ENCODE measurements at places on chromosomes 5 and 9. TPM values are rescaled to one million over a fixed set of nuclear protein-coding genes. Genes with fewer than 3 reads are reported as not detected.

DNA sequence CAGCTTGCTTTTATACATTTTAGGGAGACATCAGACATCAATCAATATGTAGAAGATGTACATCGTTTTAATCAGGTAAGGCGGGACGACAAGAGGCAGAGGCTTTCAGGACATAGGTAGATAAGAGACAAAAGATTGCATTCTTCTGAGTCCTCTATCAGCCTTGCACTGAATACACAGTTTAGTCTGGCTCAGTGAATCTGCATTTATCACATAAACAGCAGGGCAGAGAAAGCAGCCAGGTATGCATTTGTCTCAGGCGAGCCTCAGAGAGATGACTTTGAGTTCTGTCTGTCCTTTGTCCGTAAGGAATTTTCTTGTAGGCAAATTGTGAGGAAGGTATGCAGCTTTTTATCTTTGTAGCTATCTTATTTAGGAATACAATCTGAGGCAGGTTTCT lies 202.8 kb upstream of the TAS2R1 start:
- DNase-seq, result no peak

Gene TRIM36
- 2.5 TPM for total RNA-seq

- no peak for DNase-seq
These were observed 2.8 kb upstream of the PFN3 start for GRCh38 chr5:177403102-177403791.

DNA sequence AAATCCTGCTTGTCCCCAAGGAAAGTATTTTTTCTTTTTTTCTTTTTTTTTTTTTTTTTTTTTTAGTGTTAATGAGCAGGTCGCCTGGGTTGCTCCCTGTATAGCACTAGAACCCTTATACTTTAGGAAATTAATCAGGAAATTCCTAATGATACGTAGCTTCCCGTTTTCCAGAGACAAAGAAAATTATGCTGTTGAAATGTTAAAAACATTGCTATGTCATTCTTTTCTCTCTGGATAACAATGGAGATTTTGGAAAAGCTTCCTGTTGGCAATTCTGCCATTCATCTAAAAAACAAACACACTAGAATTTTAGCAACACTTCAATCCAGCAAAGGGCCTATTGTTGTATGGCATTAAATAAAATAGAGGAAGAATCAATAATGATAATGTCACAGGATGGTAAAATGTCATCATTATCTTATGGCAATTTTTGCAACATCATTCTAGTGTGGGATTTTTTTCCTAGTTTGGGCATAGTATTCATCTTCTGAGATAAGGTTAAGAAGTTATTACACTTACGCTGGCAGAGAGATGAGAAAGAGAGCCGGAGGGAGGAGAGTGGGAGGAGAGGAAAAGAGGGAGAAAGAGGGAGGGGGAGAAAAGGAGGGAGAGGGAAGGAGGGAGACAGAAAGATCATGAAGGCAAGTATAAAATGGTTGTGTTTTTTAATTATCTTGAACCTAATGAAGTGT lies 315.8 kb upstream of the PDE4D start:
- peak; percentile 81 for DNase-seq

GRCh38 chr5:9850456-9850855 lies 220.3 kb upstream of the TAS2R1 start:
- DNase-seq, result no peak

DNA sequence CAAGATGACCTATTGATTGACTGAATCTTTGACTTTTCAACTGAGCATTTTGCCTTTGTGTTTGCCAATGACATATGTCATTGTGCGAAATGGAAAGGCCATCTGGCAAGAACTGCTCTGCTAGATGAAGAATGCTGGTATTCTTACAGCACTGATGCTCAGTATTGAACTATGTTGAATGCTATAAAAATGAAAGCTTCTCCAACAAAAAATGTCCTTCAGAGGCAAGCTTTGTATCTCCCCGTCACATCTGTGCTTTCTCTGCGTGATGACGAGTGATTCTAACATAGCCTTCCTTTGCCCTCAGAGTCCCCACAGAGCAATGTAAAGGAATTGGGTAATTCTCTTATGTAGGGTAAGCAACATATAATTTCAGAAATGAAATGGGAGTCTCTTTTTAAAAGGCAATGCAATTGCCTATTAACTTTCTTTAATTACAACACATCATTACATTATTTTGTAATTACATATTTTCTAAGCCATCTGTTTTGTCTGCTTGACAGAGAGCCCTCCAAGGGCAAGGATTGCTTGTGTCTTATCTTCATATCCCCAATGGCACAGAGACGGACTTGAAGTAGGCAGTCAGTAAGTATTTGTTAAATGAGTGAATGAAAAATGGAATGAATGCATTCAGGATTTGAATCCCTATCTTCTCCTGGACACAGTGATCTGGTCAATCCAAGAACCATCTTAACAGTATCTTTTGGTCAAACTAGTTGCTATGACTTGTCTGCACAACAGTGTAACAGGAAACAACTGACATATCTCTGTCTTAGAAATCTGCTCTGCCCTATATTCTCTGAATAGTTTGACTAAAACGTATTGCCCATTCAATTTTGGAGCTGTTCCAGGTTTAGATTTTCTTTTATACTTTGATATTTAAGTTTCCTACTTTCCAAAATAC lies 46.1 kb downstream of the ENC1 start:
- DNase-seq, result no peak

- no peak for DNase-seq
These were observed 694 bp upstream of the REEP2 start for GRCh38 chr5:138438003-138438723.

DNA sequence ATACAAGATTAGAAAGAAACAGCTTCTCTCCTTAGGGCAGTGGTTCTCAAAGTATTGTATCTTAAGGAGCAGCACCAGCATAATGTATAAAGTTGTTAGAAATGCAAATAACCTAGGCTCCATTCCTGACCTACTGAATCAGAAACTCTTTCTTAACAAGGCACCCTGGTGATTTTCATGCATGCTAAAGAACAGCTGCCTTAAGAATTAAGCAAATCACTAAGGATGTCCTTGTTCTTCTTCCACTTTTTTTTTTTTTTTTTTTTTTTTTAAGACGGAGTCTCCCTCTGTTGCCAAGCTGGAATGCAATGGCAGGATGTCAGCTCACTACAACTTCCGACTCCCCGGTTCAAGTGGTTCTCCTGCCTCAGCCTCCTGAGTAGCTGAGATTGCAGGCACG lies 1095.2 kb upstream of the EDIL3 start:
- no peak for DNase-seq

Gene PCDHGB1
- 1.1 TPM for total RNA-seq

- peak; percentile 30 for DNase-seq
These were observed at the start of gene DAB2IP for GRCh38 chr9:121651295-121652020. Gene DAB2IP (plus strand): TSS chr9:121651634. CDS start chr9:121651776, 142 bp downstream.

GRCh38 chr9:89374176-89374575 lies 55.9 kb downstream of the SECISBP2 start:
- DNase-seq, result no peak

DNA sequence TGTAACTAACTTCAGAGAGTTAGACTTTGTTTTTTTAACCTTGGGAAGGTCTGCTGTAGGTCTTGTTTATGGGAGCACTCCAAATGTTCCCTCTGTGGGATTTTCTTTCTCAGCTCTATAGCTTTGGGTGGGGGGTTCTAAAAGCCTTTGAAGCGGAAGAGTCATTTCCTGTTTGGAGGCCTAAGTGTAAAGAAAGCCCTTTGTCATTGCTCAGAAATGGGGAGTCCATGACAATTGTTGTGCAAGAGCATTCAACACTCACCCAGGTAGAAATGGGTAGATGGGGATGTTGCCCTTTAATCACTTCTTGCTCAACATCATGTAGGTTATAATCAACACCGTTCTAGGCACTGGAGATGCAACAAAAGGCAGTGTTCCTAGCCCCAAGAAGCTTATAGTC lies 30.3 kb upstream of the MAST4 start:
- no peak for DNase-seq

DNA sequence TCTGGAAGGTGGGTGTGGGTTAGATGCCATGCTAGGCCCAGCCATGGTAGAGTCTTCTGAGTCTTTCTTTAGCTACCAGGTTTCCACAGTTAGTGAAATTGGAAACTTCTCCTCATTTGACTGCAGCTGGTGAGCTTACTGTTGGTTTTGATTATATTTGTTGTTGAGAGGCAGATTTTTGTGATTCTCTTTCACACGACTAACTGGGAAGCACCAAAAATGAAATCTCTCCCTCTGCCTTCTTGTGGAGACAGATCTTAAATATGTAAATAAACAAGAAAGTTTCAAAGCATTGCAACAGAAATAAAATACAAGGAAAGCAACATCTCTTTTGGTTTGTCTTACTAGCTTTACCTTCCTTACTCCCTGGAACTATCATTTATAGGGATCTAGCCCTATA lies 122.2 kb downstream of the CEMIP2 start:
- peak; percentile 6 for DNase-seq

Gene C9orf50
- total RNA-seq, result not detected

Gene PITX1
- total RNA-seq, result 45.3 TPM

GRCh38 chr5:129171194-129171944 lies 76.8 kb downstream of the ISOC1 start:
- DNase-seq, result no peak

Gene NACC2
- total RNA-seq, result 26.1 TPM

GRCh38 chr5:159874263-159874662 lies 42.0 kb upstream of the ADRA1B start:
- DNase-seq, result no peak

DNA sequence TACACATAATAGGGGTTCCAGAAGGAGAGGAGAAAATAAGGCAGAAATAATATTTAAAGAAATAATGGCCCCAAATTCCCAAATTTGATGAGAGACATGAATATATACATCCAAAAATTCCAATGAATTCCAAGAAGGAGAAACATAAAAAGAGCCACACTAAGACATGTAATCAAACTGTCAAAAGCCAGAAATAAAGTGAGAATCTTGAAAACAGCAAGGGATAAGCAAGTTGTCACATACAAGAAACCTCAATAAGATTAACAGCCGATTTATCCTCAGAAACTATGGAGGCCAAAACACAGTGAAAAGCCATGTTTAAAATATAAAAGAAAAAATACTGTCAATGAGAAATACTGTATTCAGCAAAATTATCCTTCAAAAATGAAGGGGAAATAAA lies 14.5 kb downstream of the CATSPER3 start:
- DNase-seq, result no peak

DNA sequence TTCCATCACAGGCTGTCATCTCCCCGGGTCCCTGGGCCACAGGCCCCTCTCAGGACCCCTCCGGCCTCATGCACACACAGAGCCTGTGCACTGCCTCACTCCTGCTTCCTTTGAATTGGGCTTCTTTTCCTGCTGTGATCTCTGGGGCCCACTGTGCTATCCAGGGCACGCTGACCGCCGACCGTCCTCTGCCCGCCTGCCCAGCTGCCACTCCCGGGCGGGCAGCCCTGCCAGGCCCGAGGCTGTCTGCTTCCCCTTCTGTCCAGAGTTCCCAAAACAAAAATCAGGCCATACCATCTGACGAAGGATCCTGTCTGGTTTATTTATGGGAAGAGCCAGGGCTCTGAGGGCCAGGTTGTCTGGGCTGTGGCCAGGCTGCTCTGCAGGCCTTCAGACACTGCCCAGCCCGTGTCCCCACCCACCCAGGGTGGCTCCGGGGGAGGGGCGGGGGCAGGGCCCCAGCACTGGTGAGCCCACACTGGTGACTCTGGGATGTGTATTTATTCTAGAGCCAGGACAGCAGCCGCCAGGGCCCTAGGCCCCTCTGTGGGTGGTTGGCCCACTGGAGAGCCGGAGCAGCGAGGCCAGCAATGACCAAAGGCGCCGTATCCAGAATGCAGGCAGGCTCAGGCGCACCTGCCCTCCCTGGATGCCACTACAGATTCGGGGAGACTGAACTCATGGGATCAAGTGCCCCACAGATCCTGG lies 57.0 kb downstream of the ADAMTS2 start:
- DNase-seq, result no peak

DNA sequence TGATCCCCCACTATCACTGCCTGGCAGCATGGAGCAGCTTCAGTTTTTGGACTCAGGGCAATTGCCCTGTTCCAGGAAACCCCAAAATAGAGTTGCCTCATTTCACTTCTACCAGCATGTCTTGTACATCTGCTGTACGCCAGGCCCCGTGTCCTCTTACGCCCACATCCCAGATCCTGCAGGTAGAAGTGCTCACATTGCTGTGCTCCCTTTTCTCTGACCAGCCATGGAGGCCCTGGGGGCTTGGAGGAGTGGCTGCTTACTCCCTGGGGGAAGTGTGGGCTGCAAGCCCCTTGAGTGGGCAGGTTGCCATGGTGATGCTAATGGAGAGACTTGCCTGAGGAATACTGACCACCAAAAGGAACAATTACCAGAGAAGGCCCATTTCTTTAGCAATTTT lies 55.6 kb upstream of the KCNIP1 start:
- DNase-seq, result no peak

- DNase-seq, result no peak
These were observed 161.1 kb upstream of the PANK3 start for GRCh38 chr5:168740092-168740800.

Gene ANKRD20A1
- total RNA-seq, result not detected

All from NCI-H460 (cell line).